Hepatic stellate cell (primary cell): ENCODE measurements at places on chromosomes 16 and 17.

DNA sequence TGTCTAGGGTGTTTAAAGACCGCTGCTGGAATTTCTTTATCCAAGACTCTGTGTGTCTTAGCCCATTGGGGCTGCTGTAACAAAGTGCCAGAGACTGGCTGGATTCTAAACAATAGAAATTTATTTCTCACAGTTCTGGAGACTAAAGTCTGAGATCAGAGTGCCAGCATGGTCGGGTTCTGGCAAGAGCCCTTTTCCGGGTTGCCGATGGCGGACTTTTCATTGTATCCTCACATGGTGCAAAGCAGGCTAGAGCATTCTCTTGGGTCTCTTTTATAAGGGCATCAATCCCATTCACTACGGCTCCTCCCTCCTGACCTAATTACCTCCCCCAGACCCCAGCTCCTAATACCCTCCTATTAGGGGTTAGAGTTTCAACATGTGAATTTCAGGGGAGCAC, 9.5 kb downstream of the NLRC5 start:
- no peak for DNase-seq

DNA sequence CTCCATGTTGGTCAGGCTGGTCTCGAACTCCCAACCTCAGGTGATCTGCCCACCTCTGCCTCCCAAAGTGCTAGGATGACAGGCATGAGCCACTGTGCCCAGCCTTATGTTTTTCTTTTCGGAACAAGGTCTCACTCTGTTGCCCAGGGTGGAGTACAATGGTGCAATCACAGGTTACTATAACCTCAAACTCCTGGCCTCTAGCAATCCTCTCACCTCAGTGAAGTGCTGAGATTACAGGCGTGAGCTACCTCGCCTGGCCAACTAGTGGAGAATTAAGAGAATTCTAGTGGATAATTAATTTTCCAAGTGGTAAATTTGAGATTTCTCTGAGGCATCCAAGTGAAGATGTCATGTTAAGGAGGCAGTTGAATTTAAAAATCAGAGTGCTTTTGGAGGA, 2.9 kb upstream of the FBXO47 start:
- no peak for DNase-seq

- no peak for DNase-seq
Measured at GRCh38 chr17:40106760-40107521, 6.6 kb upstream of the NR1D1 start.

DNA sequence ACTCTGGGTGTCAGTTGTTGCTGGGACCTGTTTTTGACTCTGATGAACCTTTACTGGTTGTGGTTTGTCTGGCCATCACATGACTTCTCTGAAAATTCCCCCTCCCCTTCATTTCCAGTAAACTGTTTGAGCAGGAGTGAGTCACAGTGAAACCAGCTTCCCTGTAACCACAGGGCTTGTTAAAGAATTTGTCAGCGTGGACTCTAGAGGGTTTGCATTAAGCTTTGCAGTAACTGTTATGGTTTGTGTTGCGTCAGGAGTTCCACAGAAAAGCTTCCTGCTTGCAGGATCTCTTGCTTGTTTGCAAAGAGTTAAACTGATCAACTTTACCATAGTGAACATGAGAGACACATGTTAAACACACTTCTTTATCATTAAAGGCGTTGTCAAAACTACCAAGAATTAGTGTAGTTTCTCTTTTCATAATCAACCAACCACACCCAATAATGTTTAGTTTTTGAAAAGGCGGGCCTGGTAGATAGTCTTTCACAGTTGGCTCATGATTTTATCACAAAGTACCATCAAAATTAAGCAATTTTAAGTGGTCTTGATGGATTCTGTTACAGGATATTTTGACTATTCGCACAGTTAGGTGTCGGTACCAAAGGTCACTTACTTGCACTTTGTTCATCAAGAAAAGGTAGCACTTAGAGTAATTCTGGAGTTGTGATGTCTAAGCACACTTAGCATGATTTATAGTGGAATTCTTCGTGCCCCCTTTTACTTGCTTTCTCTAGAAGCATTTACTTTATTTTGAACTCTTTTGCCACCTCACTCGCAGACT, 79.3 kb downstream of the VMP1 start:
- DNase-seq, result peak; percentile 86

DNA sequence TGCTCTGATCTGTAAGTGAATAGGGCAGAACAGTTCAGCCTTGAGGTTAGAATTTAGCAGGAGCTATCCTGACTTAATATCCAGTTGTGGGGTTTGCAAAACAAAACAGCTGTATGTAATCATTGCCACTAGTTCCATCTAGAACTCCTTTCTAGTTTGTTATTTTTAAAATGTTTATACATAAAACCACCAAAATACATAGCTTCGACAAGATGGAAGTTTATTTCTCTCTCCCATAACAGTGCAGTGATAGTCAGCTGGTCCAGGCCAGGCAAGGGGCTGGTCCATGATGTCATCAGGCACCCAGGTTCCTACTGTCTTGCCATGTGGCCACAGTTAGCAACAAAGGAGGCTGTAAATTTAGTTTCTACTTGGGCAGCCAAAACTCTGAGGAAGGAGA, 10.5 kb upstream of the PLK1 start:
- DNase-seq, result no peak

GRCh38 chr16:47970291-47970931, 185.4 kb downstream of the ABCC12 start:
- DNase-seq, result no peak

GRCh38 chr16:25689137-25689836, 2.5 kb upstream of the HS3ST4 start:
- DNase-seq, result no peak
